ENCODE measurements at places on chromosomes 2 and 18.
A peak's percentile ranks its signal among the peaks of the same experiment; 100 is the strongest.

GRCh38 chr2:174586418-174587295 is 10.9 kb downstream of the WIPF1 start:
- H3K27me3 ChIP-seq = no peaks in the 10 kb centered on the region
- H3K4me1 ChIP-seq = peaks cover 1% of the 10 kb centered on the region
- no peak for DNase-seq
- H3K36me3 ChIP-seq = no peaks in the 10 kb centered on the region
- H3K27ac ChIP-seq = no peak overlapping the region

DNA sequence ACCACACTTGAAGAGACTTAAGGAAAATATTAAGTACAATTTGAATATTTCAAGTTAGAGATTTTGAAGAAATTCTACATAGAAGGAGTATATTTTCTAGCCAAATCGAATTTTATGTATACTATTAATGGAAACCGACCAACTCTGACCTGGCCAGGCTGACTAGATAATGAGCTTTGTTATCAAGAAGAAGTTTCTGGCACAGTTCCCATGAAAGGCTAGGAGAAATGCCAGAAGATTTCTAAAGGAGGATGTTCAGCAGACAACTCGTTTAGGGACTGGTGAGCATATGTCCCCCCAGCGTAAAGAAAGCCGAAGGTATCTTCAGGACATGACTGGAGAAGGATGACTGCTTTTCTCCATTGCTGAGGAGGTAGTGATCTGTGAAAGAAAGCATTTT is 127.3 kb downstream of the DIS3L2 start:
- DNase-seq = no peak
- no peaks in the 10 kb centered on the region for H3K27me3 ChIP-seq
- H3K4me1 ChIP-seq = no peaks in the 10 kb centered on the region
- H3K4me3 ChIP-seq = no peak overlapping the region
- H3K27ac ChIP-seq = no peak overlapping the region
- peaks cover 2% of the 10 kb centered on the region for H3K36me3 ChIP-seq

- no peak overlapping the region for H3K27ac ChIP-seq
- no peak for DNase-seq
- H3K36me3 ChIP-seq = no peaks in the 10 kb centered on the region
- no peaks in the 10 kb centered on the region for H3K27me3 ChIP-seq
- H3K4me1 ChIP-seq = peaks cover 2% of the 10 kb centered on the region
- no peak overlapping the region for H3K4me3 ChIP-seq
Observed at GRCh38 chr2:12543978-12544558, 172.7 kb upstream of the TRIB2 start.

DNA sequence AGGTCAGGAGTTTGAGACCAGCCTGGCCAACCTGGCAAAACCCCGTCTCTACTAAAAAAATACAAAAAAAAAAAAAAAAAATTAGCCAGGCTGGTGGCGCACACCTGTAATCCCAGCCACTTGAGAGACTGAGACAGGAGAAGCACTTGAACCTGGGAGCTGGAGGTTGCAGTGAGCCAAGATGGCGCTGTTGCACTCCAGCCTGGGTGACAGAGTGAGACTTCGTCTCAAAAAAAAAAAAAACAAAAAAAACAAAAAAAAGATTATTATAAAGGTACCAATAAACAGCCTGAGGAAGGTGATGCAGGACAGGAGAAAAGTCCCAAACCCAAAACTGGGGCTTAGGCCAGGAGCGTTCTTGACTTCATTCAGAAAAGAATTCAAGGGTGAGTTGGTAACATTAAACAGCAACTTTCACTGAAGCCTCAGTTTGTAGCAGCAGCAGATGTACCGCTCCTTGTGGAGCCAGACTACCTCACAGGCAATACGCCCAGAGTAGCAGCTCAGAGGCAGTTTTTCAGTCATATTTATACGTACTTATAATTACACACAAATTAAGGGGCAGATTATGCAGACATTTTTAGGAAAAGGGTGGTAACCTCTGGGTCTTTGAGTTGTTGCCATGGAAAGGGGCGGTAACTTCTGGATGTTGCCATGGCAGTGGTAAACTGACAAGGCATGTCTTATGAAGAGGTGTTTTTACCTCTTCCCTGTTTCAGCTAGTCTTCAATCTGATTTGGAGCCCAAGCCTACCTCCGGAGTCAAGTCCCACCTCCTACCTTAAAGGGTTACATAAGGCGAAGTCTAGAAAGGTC is 1596.6 kb upstream of the CELF4 start:
- H3K4me3 ChIP-seq = no peak overlapping the region
- H3K27me3 ChIP-seq = no peaks in the 10 kb centered on the region
- H3K4me1 ChIP-seq = no peaks in the 10 kb centered on the region
- no peaks in the 10 kb centered on the region for H3K36me3 ChIP-seq

DNA sequence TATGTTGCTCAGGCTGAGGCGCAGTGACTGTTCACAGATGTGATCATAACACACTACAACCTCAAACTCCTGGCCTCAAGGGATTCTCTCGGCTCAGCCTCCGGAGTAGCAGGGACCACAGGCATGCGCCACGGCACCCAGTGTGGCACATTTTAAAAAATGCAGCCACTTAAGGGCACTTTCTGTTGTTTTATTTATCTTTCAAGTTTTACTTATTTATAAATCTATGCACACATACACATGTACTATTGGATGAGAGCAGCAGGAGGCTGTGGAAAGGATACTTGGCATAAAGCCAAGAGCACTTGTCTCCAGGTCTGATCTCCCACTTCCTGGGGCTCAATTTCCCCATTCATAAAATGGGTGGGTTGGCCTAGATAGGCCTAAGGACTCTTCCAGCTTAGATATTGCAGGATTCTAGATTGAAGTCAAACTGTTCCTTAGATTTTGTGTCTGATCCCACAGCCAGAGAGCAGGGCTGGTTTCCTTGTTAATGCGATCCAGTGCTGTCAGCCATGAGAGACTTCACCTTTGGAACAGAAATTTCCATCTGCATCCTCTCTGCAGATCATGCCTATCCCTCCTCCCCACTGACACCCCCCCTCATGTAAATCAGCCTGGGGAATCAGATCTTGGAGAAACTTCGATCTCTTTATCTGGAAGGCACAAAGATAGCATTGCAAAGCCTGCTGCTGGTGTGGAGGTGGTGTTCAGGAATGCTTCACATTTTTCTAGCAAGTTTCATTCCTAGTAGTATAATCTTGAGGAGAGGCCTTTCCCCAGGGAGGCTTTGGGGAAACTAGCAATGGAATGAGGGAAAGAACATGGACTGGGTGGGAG is 24.7 kb downstream of the PCBP1 start:
- no peaks in the 10 kb centered on the region for H3K36me3 ChIP-seq
- no peak overlapping the region for H3K4me3 ChIP-seq
- H3K27me3 ChIP-seq = no peaks in the 10 kb centered on the region
- peaks cover 8% of the 10 kb centered on the region for H3K4me1 ChIP-seq

- H3K27me3 ChIP-seq = no peaks in the 10 kb centered on the region
- no peak for DNase-seq
- H3K27ac ChIP-seq = no peak overlapping the region
- H3K4me1 ChIP-seq = no peaks in the 10 kb centered on the region
- H3K36me3 ChIP-seq = no peaks in the 10 kb centered on the region
- no peak overlapping the region for H3K4me3 ChIP-seq
Observed at GRCh38 chr18:7821784-7822183, 254.7 kb downstream of the PTPRM start.

DNA sequence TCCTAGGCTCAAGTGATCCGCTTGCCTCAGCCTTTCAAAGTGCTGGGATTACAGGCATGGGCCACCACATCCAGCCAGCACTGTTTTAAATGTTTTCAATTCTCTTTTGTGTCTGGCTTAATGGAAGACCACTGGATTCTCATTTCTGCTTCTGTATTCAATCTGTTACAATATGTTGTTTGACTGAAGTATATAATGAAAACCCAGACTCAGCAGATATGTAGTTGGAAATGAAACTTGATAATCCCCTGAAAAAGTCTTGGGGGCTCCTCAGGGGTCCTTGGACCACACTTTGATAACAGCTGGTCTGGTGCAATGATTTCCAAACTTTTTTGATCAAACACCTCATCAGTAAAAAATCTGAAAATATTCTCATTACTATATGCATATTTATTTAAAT is 132.7 kb downstream of the ATAD2B start:
- no peak overlapping the region for H3K27ac ChIP-seq
- H3K4me1 ChIP-seq = peaks cover 10% of the 10 kb centered on the region
- no peaks in the 10 kb centered on the region for H3K36me3 ChIP-seq
- H3K4me3 ChIP-seq = no peak overlapping the region
- DNase-seq = no peak

- no peak overlapping the region for H3K27ac ChIP-seq
- H3K27me3 ChIP-seq = no peaks in the 10 kb centered on the region
- H3K36me3 ChIP-seq = no peaks in the 10 kb centered on the region
- no peak for DNase-seq
Observed at GRCh38 chr2:16128746-16129610, 188.6 kb downstream of the MYCN start.

DNA sequence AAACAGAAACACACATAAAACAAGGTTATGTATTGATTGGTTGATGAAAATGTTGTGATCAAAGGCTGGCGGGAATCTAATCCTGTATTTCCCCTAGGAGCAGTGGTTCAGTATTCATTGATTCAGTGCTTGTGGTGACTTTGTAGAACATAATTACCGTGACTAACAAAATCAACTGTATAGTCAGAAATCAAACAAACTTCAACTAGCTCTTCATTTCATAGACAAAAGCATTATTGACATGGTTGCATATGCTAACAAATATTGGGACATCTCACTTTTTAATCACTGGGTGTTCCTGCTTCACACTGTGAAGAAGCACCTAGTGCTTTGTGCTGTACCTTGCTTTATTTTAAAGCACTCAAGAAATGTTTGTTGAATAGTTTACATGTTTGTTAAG is 41.4 kb downstream of the USP14 start:
- peaks cover 74% of the 10 kb centered on the region for H3K36me3 ChIP-seq
- H3K27ac ChIP-seq = no peak overlapping the region
- H3K4me1 ChIP-seq = no peaks in the 10 kb centered on the region
- DNase-seq = no peak
- no peak overlapping the region for H3K4me3 ChIP-seq

DNA sequence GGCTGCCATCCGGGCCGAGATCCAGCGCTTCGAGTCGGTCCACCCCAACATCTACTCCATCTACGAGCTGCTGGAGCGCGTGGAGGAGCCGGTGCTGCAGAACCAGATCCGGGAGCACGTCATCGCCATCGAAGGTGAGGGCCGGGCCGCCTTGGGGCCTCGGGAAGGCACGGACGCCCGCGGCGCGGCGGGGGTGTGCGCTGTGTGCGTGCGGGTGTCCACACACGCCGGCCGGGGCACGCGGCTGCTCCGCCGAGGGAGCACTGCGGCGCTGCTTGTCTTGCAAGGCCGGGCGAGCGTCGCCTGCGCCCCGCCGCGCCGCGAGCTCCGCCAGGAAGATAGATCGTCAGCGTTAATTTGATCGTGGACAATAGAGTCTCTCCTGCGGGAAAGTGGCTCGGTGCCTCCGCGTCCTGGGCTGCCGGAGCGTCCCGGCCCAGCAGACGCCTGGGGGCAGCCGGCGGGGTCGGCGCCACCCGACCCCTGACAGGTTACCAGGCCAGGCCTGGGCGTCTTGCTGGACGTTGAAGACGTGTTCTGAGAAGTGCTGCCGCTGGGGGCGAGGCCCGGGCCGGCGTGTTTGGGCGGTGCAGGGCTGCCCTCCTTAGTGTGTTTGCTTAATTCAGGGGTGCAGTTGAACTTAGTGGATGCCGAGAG is 1.0 kb downstream of the AGAP1 start:
- no peaks in the 10 kb centered on the region for H3K27me3 ChIP-seq
- peak; percentile 60 for DNase-seq
- H3K4me1 ChIP-seq = peaks cover 15% of the 10 kb centered on the region
- H3K4me3 ChIP-seq = peak overlapping the region; percentile 75
- no peaks in the 10 kb centered on the region for H3K36me3 ChIP-seq
- peak overlapping the region; percentile 40 for H3K27ac ChIP-seq

DNA sequence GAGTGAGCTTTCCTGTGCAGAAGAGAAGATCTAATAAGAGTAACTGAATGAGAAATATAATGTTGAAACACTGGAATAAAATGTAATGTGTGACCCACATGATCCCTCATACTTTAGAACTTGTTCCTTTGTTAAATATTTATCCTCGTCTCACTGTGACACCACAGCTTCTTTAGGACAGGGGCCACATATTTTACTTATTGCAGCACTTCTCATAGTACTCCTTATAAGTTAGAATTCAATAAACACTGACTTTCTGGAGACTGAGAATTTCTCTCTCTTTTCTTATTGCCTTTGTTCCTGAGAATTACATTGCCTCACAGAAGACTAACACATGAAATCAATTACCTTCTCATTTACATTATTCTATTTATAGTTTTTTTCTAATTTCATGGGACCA is 1234.6 kb upstream of the CHAC2 start:
- no peaks in the 10 kb centered on the region for H3K36me3 ChIP-seq
- DNase-seq = no peak
- H3K4me3 ChIP-seq = no peak overlapping the region
- no peak overlapping the region for H3K27ac ChIP-seq

GRCh38 chr2:21367421-21367820 is 243.7 kb downstream of the TDRD15 start:
- H3K4me1 ChIP-seq = no peaks in the 10 kb centered on the region
- peaks cover 4% of the 10 kb centered on the region for H3K27me3 ChIP-seq

DNA sequence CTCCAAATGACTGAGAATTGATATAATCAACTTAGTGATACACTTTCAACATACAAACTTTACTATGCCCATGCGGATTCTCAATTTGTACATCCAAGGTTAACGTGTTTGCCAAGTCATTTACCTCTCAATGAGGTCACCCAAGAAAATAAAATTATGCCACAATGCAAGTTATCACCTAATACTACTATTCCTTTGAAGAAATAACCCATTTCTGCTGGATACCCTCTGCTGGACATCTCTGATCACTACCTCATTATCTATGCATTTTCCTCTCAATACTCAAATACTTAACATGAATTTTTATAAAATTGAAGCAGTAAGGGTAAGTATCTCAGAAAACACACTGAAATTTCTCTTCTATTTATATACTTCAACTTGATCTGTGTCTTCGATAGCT is 12.7 kb downstream of the HNRNPLL start:
- H3K27me3 ChIP-seq = no peaks in the 10 kb centered on the region
- H3K4me3 ChIP-seq = no peak overlapping the region
- H3K27ac ChIP-seq = no peak overlapping the region
- H3K4me1 ChIP-seq = peaks cover 86% of the 10 kb centered on the region
- peaks cover 3% of the 10 kb centered on the region for H3K36me3 ChIP-seq
- DNase-seq = peak; percentile 62

GRCh38 chr2:11678306-11678960 is 8.4 kb upstream of the NTSR2 start:
- H3K27me3 ChIP-seq = peaks cover 31% of the 10 kb centered on the region
- H3K4me3 ChIP-seq = no peak overlapping the region
- H3K4me1 ChIP-seq = no peaks in the 10 kb centered on the region
- no peak overlapping the region for H3K27ac ChIP-seq

GRCh38 chr2:174076975-174077374 is 111.8 kb upstream of the SP3 start:
- no peak overlapping the region for H3K4me3 ChIP-seq
- DNase-seq = no peak

DNA sequence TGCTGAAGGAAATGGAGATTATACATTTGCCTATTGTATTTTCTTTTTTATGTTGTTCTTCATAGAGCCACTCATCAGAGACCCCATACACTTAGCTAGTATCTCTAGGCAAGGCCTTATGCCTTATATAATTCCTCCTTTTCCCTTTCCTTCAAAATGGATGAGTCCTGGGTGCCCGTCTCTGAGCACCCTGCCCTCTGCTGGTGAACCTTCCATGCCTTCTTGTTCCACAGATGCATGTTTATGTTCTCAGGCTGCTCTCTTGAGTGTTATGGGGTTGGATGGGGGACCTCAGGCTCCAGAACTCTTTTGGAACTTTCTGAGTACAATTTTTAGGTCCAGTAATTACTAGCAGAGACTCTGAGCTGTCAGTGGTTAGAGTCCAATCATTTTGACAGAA is 368.6 kb upstream of the SPRED2 start:
- H3K4me1 ChIP-seq = peaks cover 28% of the 10 kb centered on the region
- H3K27ac ChIP-seq = no peak overlapping the region
- no peaks in the 10 kb centered on the region for H3K36me3 ChIP-seq
- H3K27me3 ChIP-seq = no peaks in the 10 kb centered on the region

All from A673 (cell line).